GM18507 (cell line): ENCODE measurements at places on chromosomes 6 and 20.

DNA sequence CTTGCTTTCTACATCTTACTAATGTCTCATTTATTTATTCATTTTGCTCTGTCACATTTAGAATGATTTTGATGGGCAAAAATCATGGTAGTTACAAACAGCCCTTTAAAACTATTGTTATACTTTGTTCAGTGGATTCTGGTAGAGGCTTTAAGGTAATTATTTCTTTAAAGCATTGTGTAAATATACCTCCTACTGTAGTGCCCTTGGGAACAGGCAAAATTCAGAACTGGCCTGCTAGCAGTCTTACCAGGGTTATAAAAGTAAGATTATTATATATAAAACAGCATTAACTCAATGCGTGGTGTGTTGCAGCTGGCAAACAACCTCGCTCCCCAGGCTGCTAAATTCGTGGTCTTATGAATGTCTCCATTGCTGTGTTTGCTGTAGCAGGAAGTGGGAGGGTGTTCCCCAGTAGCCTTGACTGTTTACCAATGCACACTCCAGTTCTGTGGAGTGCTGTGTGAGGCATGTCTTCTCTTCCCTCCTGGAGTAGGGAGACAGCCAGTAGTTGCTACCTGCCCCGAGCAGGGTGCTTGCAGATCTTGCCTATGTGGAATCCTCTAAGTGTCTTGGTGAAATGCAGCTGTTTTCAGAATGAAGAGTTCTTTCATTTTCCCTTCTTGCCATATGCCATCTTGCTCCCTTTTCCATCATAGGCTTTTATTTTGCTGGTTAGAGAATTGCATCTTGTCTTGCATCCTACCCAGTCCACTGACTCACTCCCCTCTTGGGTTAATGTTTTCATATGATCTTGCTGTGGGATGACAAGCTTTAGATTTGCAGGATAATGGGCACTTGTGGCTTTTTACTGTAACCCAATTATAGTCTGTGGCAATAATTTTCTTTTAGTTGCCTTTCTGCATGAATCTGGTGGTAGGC, 45.3 kb downstream of the IGF2R start:
- no peak for DNase-seq

GRCh38 chr6:89254569-89254968, 37.4 kb upstream of the GABRR1 start:
- DNase-seq: no peak

GRCh38 chr20:41167118-41167470, 29.8 kb downstream of the PLCG1 start:
- no peak for DNase-seq

DNA sequence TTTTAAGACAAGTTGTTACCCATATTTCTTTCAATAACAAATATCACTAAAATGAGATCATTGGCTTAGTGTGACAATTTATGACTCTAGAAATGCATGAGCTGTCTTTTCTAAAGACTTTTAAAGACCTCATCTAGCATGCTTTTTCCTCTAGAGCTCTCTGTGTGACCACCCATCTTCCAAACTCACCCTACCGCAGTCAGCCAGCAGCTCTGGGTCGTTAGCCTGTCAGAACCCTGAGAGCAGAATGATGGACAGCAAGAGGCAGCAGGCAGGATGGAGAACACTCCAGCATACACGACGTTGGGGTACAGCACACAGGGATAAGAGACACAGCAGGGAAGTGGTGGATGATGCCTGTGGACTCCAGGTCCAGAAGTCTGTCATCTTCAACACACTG, 45.1 kb upstream of the TBX18 start:
- DNase-seq: no peak

GRCh38 chr20:46203510-46203837, 85.4 kb downstream of the CD40 start:
- DNase-seq: no peak
